ENCODE measurements at places on chromosomes 3 and 15.

DNA sequence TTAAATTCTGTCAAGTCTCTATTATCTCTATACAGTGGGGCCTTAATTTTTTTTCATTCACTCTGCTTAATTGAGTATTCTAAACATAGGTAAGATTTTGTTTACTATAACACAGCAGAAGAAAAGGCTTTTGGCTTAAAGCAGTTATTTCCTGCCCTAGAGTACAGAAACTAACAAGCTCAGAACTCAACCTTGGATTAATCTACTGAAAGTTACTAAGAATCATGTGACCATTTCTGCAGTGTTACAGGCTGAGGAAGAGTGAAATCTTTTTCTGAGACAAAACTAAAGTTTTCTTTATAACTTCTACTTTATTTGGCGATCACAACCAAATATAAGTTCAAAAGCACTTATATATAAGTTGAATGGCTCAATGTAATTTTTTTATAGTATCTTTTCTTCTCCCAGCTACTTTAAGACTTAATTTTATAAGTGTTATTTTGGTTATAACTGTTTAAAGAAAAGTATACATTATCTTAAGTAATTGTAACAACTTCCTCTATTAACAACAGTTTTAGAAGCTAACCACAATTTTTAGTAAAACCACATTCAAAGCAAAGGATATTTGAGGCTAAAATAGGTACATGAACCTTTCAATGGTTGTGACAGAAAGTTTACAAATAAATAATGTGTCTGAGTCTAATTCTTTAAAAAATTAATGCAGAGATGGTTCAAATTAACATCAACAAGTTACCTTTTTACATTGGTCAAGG, 240.6 kb upstream of the NAALADL2 start:
- no peak for DNase-seq

DNA sequence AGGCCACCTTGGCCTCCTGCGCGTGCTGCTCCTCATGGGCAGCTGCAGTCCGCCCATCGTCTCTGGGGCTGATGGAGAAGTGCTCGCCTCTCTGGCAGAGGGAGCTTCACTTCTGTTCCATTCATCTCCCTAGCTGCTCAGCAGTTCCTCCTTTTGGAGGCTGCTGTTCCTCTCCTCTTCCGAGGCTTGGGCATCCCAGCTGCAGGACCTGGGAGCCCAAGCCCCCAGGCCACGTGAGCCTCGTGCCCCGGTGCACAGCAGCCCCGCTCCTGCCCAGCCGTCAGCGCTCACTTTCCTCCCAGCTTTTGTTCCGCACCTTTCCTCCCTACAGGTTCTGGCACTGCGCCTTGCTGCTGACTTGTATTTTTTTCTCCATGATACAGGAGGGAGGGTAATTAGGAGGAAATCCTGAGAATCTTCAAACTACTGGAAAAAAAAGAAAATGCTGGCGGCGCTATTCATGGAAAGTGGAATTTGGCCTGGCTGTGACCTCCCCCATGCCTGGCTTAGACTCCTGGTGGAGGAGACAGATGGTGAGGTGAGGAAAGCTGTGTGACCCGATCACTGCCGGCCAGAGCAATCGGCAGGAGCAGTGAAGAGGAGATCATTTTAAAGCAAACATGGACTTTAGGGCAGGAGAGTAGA, 210.1 kb downstream of the CHST2 start:
- no peak for DNase-seq

- no peak for DNase-seq
These were observed 486.1 kb upstream of the GOLIM4 start for GRCh38 chr3:168581771-168582225.

GRCh38 chr15:62269504-62269903, 104.4 kb upstream of the C2CD4B start:
- no peak for DNase-seq

GRCh38 chr3:6739288-6739687, 121.6 kb upstream of the GRM7 start:
- DNase-seq, result no peak

DNA sequence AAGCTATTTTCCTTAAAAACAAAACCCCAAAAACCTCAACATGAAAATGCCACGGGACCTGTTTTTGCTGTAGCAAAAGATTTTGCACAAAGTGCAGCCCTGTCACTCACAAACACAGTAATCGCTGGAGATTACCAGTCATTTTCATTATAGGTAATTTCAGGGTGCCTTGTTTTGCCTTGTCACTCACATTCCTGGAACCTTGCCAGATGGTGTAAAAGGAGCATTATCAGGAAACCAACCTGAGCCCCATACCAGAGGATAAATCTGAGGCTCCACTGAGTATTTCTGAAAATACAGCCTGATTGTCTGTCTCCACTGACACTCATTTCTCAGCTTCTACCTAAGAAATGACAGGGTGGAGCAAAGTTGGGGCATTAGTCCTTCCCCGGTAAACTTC, 791.3 kb upstream of the LMCD1 start:
- no peak for DNase-seq

GRCh38 chr3:122921791-122922651, 105.5 kb downstream of the SEMA5B start:
- no peak for DNase-seq

DNA sequence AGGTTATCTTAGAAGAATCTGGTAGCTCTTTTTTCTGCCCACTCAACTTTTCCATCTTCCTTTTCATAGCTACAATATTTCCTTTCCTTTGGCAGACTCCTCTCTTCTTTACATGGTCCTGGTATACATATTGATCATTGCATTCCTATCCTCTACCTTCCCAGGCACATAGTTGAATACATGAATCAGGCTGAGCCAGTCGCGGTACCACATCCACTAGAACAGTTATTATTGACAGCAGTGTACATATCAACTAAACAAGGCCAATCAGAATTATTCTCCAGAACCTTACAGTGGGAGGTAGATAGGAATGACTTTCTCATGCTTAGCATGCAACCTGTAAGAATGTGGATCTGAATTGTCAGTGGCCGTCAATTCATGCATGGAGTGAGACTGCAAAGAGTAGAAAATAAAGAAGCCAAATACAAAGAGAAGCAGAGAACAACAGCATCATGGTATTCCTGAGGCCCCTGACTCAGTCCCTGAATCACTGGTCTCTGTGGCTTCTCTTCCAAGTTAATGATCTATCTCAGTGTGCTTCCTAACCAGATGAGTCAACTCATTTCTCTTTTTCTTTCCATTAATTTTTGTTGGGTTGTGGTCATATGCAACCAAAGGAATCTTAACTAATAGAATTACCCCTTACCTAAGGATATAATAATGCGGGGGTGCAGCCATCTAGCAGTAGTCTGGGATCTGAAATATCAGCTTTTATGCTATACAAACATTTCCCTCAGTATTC, 60.9 kb upstream of the DCBLD2 start:
- DNase-seq, result no peak

- DNase-seq, result no peak
These were observed 11.9 kb downstream of the OXSM start for GRCh38 chr3:25801786-25802185.

DNA sequence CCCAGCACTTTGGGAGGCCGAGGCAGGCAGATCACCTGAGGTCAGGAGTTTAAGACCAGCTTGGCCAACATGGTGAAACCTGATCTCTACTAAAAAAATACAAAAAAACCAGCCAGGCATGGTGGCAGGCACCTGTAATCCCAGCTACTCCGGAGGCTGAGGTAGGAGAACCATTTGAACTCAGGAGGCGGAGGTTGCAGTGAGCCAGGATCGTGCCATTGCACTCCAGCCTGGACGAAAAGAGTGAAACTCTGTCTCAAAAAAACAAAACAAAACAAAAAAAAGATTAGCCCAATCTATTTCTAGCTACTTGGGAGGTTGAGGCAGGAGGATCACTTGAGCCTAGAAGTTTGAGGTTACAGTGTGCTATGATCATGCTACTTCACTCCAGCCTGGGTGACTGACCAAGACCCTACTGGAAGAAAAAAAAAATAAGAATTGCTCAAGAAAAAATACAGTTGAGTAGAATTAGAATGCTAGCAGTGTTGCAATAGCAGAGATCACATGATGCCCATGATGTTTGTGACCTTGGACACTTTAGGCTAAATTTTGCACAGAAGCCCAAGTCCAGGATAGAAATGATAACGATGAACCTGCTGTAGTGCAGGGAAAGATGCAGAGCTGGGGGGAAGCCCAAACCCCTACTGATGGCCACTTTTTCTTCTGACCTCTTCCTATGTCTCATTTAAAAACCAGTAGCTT, 162.2 kb downstream of the LPP start:
- DNase-seq, result no peak
